ENCODE measurements at places on chromosomes 4 and X.

DNA sequence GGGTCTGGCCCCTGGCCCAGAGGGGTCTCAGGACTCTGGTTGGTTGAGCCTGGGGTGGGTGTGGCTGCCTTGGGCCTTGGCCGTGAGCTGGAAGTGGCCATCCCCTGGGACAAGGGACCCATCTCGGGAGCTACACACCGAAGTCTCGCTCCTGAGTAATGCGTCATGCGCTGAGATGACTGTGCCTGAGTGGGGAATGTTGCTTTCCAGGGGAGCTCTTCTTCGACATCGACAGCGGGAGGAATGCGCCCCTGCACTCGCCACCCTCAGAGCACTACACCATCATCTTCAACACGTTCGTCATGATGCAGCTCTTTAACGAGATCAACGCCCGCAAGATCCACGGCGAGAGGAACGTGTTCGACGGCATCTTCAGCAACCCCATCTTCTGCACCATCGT lies 38.5 kb downstream of the CCNQ start:
- no peak for DNase-seq

GRCh38 chrX:119495734-119496726 lies 27.8 kb downstream of the SLC25A5 start:
- DNase-seq, result peak; percentile 44

DNA sequence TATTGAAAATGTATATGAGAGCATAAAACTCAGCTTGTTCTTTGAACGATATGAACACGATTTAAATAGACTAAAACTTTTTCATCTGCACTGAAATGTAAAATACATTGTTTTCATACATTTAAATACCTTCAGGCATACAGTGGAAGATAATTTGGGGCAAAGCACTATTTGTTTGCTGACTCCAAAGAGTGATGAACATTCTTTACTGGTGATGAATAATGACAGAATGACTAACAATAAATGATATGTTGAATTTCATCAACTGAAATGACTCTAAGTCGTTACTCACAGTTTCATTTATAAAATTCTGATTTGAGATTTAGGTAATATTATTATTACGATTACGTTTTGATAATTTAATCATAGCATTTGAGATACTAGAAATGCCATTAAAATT lies 1160.1 kb downstream of the NLGN4X start:
- DNase-seq, result no peak

DNA sequence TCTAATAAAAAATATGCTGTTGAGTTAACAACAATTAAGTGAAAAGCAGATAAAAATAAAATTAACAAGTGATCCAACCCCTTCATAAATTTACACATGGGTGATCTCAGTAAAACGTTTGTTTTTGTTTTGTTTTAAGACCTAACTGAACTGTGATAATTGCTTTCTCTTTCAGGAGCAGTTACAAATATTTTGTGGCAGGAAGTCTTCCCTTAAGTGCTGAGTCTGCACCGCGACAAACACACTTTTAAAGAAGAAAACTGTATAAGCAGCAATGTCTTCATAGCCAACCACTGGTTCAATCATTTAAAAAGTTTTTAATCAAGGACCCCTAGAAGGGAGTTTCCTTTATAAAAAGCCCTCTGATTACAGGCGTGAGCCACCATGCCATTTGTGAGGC lies 53.7 kb upstream of the NFKB1 start:
- peak; percentile 36 for DNase-seq

DNA sequence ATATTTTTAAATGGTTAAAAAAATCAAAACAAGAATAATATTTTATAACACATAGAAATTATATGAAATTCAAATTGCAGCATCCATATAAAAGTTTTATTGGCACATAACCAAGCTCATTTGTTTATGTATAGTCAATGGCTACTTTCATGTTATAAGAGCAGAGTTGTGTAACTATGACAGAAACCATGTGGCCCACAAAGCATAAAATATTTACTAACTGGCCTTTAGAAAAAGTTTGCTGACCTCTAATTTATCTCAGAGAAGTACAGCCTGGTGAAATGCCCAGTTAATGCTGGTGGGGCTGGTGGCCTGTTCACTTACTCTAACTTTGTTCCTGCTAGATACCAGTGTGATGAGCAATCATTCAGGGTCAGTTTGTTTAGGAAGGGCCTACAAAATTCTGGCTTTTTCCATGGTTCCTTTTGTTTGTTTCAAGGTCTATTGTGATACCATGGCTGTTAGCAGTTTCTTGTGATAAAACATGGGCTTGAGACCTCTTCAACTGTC lies 104.6 kb downstream of the PPP1R2C start:
- DNase-seq, result no peak

DNA sequence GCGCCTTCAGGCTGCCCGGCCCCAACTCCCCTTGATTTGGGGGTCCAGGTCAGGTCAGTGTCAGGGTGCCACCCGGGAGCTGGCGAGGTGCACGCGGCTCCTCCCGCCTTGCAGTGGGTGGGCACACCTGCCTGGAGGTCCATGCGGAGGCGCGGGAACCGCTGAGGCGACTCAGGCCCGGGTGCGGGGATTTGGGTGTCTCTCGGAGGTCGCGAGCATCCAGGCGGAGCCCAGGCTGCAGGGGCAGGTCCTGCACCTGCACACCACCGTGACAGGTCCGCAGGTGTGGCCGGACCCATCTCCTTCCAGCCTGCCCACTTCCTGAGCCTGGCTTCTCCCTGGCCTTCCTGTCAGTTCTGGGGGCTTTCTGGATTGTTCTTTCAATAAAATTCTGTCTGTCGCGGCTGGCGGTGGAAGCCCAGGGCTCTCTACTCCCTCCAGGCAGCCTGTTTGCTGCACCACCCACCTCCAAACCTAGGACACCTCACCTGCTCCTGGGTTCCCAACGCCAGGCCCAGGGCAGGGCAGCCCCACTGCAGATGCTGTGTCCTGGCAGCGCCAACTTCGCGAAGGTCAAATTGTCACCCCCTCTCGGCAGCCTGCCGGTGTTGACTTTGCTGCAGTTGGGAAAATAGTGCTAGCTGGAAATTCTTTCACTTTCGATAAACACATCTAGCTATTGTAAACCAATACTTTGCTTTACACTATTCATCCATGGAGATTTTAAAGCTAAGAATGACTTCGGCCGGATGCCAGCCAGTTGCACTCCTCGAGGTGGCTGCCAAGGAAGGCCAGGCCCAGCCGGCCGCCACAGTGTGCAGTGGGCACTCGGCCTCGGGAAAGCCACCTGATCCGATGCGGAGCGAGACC lies 35.9 kb downstream of the FGFRL1 start:
- no peak for DNase-seq

DNA sequence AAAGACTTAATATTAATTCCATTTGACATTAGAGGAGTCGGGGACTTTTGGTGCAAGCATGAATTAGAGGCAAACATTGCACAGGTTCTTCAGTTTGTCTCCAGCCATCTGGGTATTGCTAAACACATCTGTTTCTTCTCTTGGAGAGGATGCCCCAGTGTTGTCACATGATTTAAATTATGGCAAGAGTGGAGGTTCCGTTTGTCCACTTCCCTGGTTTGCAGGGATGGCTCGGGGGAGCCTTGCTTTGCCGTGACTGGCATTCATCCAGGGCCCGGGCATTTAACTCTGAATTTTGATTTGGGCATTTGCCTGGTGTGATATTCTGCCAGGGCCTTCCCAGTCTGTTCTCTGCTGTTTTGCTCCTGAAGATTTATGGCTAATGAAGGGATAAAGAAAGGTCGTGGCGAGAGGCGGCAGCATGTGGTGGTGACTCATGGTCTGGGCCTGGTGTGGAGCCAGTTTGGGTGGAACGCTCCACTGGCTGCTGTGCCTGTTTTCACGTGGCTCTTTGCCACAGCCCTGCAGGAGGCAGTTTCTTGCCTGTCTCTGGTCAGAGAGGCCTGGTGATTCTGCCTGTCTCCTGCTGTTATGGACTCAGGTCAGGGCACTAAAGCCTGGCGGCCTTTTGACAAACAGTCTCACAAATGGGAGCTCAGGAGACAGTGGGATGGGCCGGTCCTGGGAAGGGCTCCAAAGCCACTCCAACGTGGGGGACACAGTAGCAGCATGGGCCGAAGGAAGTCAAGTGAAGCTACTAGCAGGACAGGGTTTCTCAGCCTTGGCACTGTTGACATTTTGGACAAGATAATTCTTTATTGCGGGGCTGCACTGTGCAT lies 99.4 kb upstream of the PGRMC2 start:
- DNase-seq, result no peak

DNA sequence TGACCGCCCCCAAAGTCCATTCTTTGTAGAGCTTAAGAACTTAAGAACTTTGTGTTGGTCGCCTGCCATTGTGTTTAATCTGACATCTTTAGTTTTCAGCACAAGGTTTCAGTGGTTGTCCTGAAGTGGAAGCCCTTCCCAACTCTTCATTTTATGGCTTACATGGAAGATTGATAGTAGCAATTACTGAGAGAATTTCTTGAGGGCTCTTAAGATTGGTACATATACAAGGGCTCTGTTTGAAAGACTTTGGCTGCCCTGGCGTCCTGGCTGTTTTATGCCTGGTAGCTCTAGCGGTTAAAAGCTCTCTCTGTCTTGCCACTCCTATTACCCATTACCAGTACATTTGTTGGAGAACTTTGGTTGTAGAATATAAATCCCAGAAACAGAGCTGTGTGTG lies 75.0 kb downstream of the KDM6A start:
- no peak for DNase-seq

DNA sequence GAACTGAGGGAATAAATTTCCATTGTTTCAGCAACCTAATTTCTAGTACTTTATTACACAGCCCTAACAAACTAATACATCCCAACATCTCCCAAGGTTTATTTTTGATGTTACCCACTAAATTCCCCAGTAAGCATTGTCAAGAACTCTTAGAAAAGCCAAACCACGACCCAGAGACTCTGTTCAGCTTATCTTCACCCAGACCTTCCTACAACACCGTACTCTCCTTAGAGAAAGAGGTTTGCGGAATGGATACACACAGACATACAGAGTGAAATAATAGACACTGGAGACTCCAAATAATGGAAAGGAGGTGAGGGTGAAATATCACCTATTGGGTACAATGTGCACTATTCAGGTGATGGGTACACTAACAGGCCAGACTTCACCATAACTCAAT lies 75.6 kb downstream of the LRBA start:
- DNase-seq, result no peak

DNA sequence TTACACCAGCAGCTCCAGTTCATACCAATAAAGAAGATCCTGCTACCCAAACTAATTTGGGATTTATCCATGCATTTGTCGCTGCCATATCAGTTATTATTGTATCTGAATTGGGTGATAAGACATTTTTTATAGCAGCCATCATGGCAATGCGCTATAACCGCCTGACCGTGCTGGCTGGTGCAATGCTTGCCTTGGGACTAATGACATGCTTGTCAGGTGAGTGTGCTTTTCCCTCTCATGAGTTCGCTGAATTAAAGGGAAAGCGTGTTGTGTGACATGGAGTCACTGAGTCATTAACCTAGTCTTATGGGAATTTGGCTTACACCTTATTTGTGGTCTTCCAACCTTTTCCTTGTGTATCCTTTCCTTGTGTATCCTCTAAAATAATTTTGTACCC lies 15.9 kb downstream of the TMEM165 start:
- DNase-seq, result no peak

DNA sequence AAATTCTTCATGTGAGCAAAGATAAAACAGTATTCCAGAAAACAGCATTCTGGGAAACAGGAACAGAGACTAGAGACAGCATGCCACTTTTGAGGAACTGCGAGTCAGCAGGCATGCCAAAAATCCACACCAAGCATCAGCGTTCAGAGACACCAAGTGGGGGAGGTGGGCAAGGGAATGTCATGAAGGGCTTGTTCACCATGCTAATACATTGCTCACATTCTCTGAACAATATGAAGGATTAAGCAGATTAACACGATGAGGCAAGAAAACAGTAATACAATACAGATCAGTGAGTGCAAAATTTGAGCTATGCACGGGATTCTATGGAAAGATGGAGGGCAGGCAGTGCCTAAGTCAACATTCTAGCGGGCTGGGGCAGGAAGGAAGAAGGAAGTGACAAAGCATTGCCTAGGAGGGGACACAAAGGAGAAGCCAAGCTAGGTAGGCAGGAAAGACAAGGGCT lies 278.3 kb downstream of the FBXW7 start:
- DNase-seq, result no peak

DNA sequence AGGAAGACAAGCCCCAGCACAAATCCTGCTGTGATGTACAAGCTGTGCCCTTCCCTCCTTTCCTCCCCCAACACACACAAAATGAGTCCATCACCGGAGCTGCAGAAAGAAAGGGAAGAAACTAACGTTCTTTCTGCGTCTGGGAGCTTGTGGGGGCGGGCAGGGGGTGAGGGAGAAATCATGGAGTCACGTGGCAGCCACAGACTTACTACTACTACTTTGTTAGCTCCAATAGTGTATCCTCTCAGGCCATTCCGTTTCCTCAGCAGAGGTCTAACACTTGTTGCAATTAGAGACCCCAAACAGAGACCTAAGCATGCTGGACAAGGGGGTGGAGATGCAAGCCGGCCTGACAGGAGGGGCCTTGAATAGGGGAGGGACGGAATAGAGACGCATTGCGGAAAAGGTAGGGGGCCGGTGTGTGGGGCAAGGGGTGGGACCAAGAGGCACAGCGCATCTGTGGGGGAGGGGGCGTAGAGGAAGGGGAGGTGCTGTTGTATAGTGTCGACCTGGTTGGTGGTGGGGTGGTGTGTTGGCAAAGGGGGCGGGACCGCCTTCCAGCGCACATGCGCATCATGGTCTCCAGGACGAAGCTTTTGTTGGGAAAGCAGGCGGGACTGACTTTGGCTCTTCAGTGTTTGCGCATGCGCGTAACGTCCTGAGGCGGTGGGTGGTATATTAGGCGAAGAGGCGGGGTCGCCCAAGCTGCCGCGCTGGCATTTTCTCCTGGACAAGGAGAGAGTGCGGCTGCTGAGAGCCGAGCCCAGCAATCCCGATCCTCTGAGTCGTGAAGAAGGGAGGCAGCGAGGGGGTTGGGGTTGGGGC lies at the start of gene MAGED1:
MAGED1 (plus strand) TSS at position 703 of the 825 bp plus-strand sequence. CDS start 682 bp downstream, outside the sequence.
- DNase-seq, result peak; percentile 82

- DNase-seq, result no peak
Measured at GRCh38 chrX:137352101-137352660, 213.7 kb upstream of the ZIC3 start.

DNA sequence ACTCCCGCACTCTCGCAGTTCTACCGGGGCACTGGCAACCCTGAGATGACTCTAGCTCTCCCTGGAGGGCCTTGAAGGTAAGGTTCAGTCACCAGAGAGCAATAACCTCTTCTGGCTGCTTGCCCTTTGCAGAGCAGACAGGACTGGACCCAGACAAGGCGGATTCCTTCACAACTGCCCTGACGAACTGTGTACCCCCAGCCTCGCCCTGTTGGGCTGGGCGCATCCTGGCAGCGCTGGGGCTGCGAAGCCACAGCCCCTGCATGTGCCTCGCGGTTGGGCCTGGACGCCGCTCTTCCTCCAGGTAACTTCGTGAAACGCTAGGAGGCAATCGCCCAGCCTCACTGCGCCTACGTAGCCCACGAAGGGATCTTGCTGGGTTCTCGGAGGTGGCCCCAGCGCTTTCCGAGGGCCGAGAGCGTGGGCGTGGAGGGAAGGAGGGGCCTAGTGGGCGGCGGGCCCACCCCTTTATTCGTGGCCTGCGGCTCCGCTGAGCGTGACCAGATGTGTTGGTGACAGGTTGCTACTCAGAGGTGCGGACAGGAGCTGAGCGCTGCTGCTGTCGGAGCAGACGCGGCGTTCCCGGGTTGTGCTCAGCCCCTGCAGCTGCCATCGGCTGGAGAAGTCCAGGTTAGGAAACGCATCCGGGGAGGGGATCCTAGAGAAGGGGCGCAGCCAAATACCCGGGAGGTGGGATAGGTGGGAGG lies 1.9 kb upstream of the MAMLD1 start:
- DNase-seq, result peak; percentile 19
